Stimulated activated CD4-positive, alpha-beta T cell treated with anti-CD3 and anti-CD28 coated beads, TNF-alpha, amount 100 ng/mL, for 1 hour (primary cell): ENCODE measurements at places on chromosomes 7 and 10.

DNA sequence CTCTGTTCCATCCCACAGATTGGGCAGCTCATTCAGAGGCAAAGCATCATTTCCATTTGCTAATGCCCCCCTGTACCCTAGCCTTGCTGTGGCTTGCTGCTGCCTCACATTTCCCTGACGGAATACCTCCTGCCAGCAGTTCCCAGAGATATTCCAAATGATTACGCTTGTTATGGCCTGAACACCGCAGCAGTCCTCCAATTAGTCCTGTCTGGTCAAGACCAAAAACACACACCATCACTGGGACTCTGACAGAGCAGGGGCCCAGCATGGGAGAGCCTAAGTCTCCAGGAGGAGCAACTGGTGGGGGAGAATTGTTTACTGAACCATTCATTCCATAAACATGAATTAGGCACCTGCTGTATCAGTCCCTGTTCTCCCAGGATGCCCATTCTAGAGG is 6.1 kb downstream of the OGDHL start:
- DNase-seq = no peak

DNA sequence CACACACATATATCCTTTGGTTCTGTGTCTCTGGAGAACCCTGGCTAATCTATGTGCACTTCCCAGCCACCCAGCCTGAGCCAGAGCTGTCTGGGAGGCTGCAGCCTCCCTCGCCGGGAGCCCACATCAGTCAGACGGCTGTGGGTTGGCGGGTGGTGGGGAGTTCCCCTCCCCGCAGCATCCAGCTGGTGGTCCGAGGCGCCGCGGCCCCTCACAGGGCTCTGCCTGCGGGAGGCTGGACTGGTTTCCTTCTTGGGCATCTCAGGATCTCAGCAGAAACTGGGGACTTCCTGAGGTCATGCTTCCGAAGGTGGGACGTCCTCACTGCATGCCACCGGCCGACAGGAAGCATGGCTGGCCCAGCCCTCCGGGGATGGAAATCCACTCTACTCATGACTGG is 22.0 kb upstream of the PSMG3 start:
- no peak for DNase-seq

GRCh38 chr10:25557136-25557535 is 376.9 kb upstream of the MYO3A start:
- DNase-seq = no peak

- no peak for DNase-seq
These were observed 7.8 kb downstream of the NODAL start for GRCh38 chr10:70433581-70434280.

DNA sequence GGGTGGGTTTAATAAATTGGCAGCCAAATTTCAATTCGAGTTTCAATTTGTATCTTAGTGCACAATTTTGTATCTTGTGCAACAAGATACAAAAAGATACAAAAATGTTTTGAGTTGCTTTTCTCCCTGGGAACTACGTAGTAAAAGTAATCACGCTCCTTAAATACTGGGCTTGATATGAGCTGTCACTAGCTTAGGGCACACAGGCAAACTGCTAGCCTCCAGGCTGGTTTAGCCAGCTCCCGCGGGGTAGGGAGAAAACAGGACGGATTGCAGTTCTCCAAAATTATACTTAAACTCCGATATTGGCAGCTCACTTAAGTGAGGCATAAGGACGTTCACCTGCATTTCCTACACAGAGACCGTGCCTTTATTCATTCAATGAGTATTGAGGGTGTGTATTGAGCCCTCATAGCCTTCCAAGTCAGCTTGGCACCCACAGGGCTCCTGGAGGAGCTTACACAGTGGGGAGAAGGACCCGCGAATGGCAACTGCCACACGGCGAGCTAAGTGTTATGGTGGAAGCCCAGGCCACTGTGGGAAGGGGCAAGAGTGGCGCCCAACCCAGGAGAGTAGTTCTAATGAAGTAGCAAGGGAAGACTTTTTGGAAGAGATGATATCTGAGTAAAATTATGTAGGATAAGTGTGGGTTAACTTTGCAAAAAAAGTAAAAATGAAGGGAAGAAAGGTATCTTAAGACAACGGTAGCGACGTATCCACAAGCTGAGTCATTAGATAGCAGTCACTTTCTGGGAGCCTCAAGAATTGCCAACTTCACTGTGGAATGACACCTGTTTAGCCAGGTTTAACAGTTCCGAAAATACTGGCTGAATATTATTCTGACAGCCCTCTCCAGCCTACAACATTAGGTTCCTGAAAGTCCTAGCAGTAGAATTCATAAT is 1.6 kb upstream of the EPC1 start:
- DNase-seq = no peak
